Calu3 (cell line): ENCODE measurements at places on chromosomes 2 and 18.

DNA sequence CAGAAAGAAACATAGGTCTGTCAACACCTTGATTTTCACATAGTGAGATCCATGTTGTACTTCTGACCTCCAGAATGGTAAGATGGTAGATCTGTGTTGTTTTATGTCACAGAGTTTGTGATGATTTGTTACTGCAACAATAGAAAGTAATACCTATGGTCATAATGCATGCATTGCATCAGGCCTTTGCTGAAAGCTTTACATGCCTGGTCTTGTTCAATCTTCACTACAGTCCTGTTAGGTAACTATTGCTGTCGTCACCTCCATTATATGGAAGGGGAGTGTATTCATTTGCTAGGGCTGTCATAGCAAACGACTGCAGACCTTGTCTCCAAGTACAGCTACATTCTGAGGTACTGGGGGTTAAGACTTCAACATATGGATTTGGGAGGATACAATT lies 243.5 kb downstream of the ANAPC1 start:
- DNase-seq = no peak

- peak; percentile 7 for DNase-seq
These were observed 182.1 kb downstream of the AGAP1 start for GRCh38 chr2:235675678-235676535.

DNA sequence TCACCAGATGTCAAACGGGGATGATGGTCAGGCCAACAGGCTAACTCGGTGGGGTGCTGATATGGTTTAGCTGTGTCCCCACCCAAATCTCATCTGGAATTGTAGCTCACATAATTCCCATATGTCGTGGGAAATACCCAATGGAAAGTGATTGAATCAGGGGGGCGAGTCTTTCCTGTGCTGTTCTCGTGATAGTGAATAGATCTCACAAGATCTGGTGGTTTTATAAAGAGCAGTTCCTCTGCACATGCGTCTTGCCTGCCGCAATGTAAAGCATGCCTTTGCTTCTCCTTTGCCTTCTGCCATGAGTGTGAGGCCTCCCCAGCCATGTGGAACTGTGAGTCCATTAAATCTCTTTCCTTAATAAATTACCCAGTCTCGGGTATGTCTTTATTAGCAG lies 74.4 kb upstream of the YWHAQ start:
- no peak for DNase-seq

GRCh38 chr2:39289609-39290008 lies 45.8 kb upstream of the CDKL4 start:
- no peak for DNase-seq

GRCh38 chr2:205011031-205011430 lies 465.8 kb downstream of the PARD3B start:
- DNase-seq = no peak
